ENCODE measurements at places on chromosomes 6 and 20.
A peak's percentile ranks its signal among the peaks of the same experiment; 100 is the strongest.

- no peak for DNase-seq
Measured at GRCh38 chr6:35833536-35833935, 28.4 kb downstream of the LHFPL5 start.

- peak; percentile 94 for DNase-seq
Measured at GRCh38 chr6:57013521-57013926, 33.0 kb upstream of the KIAA1586 start.

DNA sequence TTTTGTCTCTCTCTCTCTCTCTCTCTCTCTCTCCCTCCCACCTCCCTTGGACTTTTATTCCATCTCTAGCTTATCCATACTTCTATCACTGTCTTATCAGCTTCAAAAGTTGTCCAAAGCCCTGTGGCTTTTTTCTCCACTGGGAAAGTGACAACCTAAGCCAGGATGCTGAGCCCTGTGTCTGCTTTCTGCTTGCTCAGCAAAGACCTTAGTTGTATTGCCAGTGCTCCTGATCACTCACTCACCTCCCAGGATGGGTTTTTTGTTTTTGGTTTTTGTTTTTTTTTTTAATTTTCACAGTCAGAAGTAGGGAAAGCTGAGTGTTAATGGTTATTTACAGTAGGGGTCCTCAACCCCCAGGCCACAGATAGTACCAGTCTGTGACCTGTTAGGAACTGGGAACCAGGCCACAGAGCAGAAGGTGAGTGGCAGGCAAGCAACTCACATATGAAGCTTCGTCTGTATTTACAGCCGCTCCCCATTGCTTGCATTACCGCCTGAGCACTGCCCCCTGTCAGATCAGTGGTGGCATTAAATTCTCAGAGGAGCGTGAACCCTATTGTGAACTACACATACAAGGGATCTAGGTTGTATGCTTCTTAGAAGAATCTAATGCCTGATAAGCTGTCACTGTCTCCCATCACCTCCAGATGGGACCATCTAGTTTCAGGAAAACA, 125.0 kb upstream of the ID4 start:
- no peak for DNase-seq

DNA sequence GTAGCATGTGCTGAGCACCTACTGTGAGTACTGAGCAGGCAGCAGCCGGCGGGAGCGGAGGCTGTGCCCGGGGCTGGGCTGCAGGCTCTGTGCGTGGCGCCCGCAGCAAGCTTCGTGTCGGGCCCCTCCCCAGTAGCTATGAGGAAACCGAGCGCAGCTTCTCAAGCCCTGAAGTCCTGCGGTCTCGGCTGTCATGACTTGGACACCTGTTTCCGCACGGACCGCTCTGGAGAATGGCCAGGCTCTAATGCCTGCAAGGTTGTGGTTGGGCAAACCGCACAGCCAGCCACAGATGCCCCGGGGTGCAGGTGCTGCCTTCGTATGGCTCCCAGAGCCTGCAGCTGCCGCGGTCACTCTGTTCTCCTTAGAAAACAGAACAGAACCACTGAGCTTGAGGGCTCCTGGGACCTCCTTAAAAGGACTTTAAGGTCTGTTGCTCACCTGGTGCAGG, 33.7 kb downstream of the PYGB start:
- no peak for DNase-seq

DNA sequence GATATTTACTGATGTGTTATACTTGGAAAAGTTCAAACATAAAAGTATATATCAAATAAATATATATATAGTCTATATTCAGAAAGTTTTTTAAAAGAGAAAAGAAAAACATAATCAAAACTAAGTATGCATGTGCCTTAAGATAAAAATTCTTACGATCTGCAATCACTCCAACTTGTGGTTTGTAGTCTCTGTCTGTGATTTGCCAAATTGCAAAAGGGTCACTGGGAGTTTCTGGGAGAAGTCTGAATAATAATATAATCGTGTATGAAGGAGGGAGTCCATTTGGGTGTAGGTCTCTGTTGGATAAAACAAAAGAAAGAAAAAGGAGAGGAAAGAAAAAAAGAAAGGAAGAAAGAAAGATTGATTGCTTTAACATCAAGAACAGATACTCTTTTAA, 92.4 kb downstream of the COL12A1 start:
- no peak for DNase-seq

- no peak for DNase-seq
Measured at GRCh38 chr6:92779746-92780145, 639.6 kb downstream of the EPHA7 start.

DNA sequence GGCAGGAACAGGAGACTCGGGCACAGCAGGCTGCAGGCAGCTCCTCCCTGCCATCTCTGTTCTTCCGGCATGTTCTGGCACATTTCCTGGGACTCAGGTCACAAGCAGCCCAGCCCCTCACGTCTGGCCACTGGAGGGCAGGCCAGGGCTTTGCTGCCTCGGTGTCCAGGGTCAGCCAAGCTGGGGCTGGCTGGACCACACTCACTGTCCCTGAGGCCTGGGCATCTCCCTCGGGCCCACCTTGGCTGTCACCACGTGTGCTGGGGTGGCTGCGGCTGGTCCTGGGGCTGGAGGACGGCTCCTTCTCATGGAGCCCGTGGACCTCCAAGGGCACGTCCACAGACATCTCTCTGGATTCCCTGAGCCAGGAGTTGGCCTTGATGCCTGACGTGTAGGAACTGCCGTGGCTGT, 18.5 kb downstream of the FRMD1 start:
- DNase-seq = peak; percentile 60

GRCh38 chr20:47355489-47356219, 845 bp downstream of the ZMYND8 start:
- DNase-seq = no peak

DNA sequence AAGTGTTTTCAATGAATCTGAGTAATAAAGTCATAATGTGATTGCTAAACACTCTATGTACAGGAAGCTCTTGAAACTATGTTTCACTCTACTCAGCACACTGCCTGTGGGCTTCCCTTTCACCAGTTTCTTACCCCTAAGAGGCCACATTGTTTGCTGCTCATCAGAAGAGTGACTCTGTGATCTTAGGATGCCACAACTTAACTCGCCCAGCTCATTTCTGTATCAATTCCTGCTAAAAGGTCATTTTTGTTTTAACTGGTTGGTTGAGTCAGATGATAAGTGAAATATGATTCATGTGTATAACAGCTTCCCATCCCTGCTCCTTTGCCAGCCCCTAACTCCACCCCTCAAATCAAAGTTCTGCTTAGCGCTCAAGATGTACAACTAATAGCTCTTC, 9.8 kb upstream of the NDUFAF4 start:
- peak; percentile 6 for DNase-seq

- DNase-seq = peak; percentile 7
Measured at GRCh38 chr20:40688129-40689099, 622 bp downstream of the MAFB start.

DNA sequence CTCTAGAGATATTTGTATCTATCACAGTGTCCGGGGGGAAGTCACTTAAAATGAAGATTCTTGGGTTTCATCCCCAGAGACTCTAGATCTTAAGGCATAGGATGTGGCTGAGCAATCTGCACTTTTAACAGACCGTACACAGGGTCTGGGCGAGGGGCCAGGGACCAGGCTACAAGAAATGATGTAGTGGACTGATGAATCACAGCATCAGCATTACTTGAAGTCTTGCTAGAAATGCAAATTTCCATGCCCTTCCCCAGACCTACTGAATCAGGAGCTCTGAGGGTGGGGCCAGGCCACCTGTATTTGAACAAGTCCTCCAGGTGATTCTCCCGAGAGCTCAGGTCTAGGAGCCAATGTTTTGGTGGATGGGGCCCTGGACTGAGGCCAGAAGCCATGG, 168.4 kb downstream of the DOK5 start:
- no peak for DNase-seq

DNA sequence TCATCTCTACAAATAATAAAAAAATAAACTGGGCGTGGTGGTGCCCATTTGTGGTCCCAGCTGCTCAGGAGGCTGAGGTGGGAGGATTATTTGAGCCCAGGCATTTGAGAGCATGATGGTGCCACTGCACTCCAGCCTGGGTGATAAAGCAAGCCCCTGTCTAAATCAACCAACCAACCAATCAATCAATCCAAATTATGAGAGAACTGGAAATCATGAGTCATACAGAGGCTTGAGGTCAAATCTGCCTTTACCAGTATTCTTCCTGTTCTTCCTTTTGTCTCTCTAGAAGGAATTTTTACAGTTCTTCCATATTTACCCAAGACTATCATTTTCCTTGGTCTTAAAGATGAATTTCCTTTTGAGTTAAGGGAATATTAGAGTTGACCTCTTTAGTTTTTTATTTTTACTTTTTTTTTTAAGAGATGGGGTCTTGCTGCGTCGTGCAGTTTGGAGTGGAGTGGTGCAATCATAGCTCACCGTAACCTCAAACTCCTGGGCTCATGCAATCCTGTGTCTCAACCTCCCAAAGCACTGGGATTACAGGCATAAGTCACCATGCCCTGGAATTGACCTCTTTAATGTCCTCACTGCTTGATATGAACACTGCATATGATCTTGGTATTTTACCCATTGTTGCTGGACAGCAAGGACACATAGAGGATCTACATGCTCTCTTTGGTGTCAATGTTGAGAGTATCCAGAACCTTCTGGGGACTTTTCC, 44.1 kb upstream of the TXNDC5 start:
- DNase-seq = no peak

- no peak for DNase-seq
Measured at GRCh38 chr6:25279748-25280343, 672 bp downstream of the CARMIL1 start.

GRCh38 chr6:84249724-84250123, 22.3 kb upstream of the CEP162 start:
- no peak for DNase-seq

- no peak for DNase-seq
Measured at GRCh38 chr6:126880964-126881363, 237.5 kb upstream of the RSPO3 start.

DNA sequence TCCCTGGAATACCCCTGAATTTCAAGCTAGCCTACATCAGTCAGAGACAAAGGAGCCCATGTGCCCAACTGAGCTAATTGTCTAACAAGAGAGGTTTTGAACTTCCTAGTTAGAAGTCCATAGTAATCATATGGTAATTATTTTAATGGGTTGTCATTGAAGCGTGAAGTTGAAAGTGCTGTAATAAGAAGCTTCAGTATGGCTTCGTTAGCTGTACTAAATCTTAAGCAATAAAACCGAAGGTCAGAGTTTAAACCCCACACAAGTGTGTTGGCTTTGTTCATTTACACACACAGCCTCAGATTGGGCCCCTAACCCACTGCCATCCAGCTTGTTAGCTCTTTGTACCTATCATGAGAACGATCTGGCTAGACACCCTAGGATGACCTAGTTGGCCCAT, 195.6 kb upstream of the RIN2 start:
- no peak for DNase-seq

DNA sequence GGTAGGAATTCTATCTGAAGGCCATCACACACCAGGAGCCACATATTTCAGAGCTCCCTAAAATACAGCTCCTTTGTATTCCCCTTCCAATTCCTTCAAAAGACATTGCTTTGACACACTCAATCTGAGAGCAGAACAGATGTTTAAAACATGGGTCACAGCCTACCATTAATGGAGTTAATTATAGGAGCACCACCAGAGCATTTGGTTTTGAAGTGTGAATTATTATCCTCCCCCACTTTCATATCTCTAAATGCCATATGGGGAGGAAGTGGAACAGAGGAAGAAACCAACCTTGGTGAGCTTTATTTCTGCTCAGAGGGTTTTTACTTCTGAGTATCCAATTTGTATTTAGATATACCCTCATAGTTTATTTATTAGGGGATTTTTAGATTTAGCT, 50.7 kb upstream of the TNFRSF21 start:
- no peak for DNase-seq

DNA sequence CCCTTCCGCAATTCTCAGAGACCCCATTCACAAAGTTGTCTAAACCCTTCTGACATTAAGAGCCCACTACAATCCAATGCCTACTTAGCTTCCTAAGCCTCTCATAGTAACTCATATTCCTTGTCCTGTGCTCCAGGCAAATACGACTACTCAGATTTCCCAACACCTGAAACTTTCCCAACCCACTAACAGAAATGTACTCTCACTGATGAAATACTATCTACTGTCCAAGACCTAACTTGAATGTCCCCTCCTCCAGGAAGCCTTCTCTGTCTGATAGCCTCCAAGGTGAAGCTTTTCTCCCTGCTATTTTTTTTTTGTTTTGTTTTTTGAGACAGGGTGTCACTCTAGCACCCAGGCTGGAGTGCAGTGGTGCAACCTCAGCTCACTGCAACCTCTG, 30.4 kb downstream of the GPLD1 start:
- DNase-seq = no peak

DNA sequence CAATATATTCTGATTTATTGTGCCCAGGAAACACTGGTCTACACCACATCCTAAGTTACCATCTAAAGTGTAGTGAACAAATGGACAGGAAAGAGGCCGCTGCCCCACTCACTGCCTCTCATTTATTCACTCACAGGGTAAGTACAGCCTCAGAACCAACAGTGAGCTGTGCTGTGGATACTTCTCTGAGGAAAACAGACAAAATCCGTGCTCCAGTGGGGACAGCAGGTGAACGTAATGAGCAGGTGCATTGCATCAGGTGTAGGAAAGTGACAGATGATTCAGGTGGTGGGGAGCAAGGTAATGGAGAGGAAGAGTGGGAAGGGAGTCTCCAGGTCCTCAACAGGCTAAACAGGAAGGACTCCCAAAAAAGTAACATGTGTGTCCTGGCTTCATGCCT, 8.4 kb upstream of the ULBP2 start:
- DNase-seq = no peak

DNA sequence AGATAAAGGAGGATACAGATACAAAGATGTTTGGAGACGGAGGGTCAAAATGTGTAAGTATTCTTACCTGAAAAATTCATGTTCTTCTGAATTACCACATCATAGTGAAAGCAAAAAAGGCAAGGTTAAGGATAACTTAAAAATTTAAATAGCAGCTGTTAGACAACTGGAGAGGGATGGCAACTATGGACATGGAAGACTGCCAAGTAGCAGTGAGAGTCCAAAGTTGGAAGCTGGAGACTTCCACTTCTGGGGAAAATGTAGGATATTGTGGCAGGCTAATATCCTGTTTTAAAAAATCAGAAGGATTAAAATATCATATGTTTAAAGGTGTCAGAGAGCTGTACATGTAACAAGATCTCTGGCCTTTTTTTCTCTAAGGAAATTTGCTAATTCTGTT, 29.8 kb downstream of the SYCP2 start:
- DNase-seq = no peak

DNA sequence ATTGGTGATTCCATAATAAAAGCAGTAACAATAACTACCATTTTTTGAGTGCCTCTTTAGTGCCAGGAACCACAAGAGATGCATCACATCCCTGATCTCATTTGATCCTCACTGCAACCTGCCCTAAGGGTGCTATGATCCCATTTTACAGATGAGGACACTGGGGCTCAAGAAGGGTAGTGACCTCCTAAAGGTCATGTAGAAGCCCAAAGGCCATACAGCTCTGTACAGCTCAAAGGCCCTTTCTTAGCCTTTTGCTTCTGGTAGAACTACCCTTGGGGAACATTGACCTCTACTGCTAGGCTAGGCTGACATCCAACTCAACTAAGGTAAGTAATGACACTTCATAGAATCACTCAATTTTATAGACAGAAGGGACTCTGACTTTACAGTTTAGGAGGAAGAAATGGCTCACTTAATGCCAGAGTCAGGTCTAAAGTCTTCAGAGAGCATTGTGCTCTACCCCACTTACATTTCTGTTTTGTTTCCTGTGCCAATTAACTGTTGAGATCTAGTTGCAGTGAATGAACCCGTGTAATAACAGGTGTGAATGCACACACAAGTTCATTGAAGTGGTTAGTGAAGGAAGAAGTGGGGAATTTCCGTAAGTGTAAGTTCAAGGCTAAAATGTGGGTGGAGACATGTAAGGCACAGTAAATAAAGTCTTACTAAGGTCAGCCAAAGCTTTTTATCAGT, 10.7 kb downstream of the SLC9A8 start:
- no peak for DNase-seq

- DNase-seq = no peak
Measured at GRCh38 chr20:57657535-57658446, 37.6 kb upstream of the ZBP1 start.

Data from EL (cell line).